PC-9 (cell line): ENCODE measurements at places on chromosomes 5 and 9.

GRCh38 chr5:177043114-177043513 is 20.6 kb downstream of the ZNF346 start:
- no peak for DNase-seq

GRCh38 chr9:35000535-35001284 is 11.2 kb downstream of the DNAJB5 start:
- DNase-seq: no peak

- no peak for DNase-seq
These were observed 29.8 kb downstream of the SLC24A2 start for GRCh38 chr9:19759066-19759465.

GRCh38 chr9:136499935-136500910 is 17.4 kb upstream of the SEC16A start:
- DNase-seq: no peak

GRCh38 chr5:176773408-176774035 is 36.8 kb upstream of the UNC5A start:
- no peak for DNase-seq

DNA sequence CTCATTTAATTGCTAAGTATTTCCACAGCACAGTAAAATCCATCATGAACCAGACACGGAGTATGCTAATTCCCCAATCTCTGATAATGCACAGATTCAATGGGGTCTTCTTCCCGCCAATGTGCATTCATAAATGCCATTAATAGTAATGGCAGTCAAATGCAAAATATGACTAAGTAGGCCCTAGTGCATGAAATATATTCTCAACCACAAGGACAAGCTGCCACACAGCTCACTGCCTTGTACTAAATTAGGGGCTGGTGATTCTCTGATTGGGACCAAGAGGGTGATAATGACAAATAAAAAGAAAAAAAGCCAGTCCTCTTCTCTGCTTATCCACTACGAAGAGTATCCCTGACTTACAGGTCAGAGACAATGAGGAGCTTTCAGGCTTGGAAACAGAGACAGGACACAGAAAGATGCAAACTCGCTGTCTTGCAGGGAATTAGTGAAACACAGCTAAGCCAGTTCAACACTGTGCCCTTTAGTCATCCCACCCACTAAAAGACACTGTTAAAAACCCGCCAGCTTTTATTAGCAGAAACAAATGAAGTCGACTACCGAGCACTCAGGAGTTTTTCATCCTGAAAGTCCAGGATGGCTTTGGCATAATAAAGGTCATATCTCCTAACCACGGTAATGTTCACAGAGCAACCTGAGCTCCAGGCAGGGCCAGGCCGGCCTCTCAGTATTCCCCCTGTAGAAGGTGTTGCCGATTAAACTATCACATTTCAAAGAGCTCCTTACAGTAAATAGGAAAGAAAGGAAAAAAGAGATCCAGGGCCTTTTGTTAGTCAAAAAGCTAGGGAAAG is 148.1 kb downstream of the EBF1 start:
- no peak for DNase-seq
